ENCODE measurements at places on chromosomes 2 and 18.

GRCh38 chr2:192051533-192051932 is 143.2 kb downstream of the TMEFF2 start:
- no peak for DNase-seq

DNA sequence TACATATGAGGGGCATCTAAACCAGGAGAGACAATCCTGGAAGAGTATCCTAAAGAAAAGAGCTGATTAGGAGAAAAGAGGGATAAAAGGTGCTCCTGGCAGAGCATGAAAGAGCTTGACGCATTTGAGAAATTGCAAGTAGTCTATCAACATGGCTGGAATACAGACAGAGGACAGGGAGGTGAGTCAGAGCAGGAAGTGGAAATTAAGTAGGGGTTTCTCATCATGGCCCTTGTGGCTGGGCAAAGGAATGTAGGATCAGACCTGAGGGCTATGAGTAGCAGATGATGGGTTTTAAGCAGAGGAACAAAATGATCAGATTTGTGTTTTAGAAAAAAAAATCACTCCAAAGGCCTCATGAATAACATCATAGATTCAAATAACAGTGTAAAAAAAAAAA is 49.2 kb upstream of the UGP2 start:
- DNase-seq = no peak

DNA sequence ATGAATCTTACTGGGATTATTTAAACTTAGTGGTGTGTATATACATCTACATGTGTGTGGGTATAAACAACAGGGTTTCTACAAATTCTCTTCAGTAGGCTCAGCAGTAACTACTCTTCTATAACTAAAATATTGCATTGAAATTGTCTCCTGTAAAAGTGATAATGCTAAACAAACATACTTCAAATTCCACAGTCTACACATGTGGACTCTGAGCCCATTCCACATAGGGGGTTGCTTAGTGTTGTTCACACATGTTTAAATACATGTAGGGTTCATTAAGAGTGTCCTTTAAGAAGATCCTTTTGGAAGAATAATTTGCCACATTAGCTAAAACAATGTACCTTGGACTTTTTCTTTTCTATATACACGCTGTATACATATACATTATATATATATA is 152.8 kb upstream of the VRK2 start:
- DNase-seq = no peak

DNA sequence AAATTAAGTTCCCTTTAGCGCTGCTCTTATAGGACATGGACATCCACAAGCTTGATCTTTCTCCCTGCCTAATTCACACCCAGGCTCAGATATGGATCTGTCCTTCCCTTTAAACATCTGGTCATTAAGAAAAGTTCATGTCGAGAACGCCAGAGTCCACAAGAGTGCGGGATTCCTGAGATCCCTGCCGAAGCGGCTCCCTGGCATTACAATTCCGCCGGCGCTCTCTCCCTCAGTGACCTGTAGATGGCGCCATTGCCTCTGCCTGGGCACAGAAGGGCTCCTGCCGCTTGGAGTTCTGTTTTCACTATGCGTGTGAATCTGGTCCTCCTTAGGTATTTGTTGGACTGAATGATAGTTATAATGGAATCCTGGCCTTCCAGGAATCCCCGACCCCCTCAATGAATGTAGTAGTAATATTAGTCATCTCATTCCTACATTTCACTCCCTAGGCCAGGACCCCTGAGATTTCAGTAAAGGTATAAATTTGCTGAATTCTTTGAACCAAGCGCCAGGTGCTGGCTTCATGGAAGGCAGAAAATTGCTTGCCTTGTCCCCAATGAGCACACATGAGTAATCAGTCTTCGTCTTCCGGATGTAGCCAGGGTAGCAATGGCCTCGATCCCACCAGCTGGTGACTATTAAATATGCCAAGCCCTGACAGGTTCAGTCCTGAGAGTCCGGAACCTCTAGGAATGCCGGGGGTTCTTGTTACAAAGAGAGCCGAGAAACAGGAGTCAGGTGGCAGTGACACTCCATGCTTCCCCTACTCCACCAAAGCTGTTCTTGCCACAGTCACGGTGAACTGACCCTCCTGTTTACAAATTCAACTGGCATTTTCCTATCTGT is 26.4 kb upstream of the CD207 start:
- peak; percentile 83 for DNase-seq

DNA sequence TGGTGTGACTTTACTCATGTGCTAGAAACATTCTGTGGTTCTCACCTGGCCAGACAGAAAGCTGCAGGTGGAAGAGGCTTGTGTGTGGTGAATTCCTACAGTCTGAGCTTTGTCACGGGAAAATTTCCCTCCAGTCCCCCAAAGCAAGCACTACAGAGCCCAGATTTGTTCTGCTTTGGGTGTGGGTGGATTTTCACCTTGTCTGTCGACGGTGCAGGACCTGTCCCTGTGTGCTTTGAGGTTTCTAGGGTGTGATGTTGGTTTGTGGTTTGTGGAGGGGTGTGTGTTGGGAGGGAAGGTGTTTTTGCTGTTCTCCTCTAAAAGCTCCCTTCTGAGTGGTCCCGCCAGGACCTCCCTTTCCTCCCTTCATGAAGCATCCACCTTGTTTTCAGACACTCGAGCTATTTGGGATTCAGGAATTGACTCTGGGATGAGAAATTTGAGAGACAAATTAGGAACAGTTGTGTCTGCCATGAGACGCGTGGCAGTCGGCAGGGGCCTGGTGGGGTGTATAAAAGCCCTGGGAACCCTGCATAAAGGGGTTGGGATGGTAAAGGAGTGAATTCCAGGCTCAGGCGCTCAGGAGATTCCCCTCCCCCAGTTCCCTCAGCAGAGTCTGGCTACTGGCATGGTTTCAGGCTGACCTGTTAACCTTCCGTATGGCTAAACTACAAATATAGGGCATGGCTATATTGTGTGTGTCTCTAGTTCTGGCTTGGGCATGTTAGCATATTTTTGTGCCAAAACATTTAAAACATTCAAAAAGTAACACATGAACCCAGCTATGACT is 65.5 kb downstream of the DGKD start:
- DNase-seq = peak; percentile 53

GRCh38 chr2:11389551-11390398 is 45.3 kb upstream of the ROCK2 start:
- peak; percentile 57 for DNase-seq

- no peak for DNase-seq
Observed at GRCh38 chr18:22302144-22302543, 115.6 kb downstream of the CTAGE1 start.

- DNase-seq = no peak
Observed at GRCh38 chr2:11820650-11821049, 74.2 kb downstream of the LPIN1 start.
